Cardiac ventricle fibroblast (primary cell): ENCODE measurements at places on chromosomes 7 and 10. TPM values are rescaled to one million over a fixed set of nuclear protein-coding genes. Genes with fewer than 3 reads are reported as not detected.

The TAS2R5 gene
- 0.44 and 1.3 TPM in 2 replicates for total RNA-seq

The PTPRE gene
- 3.4 and 6.8 TPM in 2 replicates for total RNA-seq

The COBL gene
- total RNA-seq, result 0.06 TPM in 1 of 2 replicates, not detected in the other

The KLF14 gene
- total RNA-seq, result not detected in 2 replicates

The IDE gene
- 17.0 and 20.0 TPM in 2 replicates for total RNA-seq

The RTKN2 gene
- total RNA-seq, result not detected in 2 replicates

The MACC1 gene
- not detected in 2 replicates for total RNA-seq

The ACTA2 gene
- 247 and 257 TPM in 2 replicates for total RNA-seq

The URGCP gene
- 14.0 and 19.8 TPM in 2 replicates for total RNA-seq

The TLX1 gene
- not detected in 2 replicates for total RNA-seq

The IDI2 gene
- total RNA-seq, result not detected in 2 replicates

The FRAT2 gene
- total RNA-seq, result 2.9 and 5.9 TPM in 2 replicates

The STK31 gene
- not detected in 2 replicates for total RNA-seq

The ELMO1 gene
- 1.9 and 2.7 TPM in 2 replicates for total RNA-seq

The SIRT1 gene
- 8.5 and 13.3 TPM in 2 replicates for total RNA-seq

The DNAH11 gene
- not detected in 2 replicates for total RNA-seq

The THSD7A gene
- 0.94 and 1.9 TPM in 2 replicates for total RNA-seq

The IRF5 gene
- total RNA-seq, result not detected in 2 replicates

The ZDHHC4 gene
- total RNA-seq, result 29.9 and 33.5 TPM in 2 replicates

The MMP21 gene
- 0.15 TPM in 1 of 2 replicates, not detected in the other for total RNA-seq

The SPDYE2 gene
- not detected in 2 replicates for total RNA-seq

The NIPSNAP2 gene
- total RNA-seq, result 28.3 and 33.7 TPM in 2 replicates

The OR6V1 gene
- not detected in 2 replicates for total RNA-seq

The EVX1 gene
- total RNA-seq, result 0.50 TPM in 1 of 2 replicates, not detected in the other

The NEUROG3 gene
- not detected in 2 replicates for total RNA-seq

The C10orf90 gene
- 0.15 and 2.1 TPM in 2 replicates for total RNA-seq

The VIPR2 gene
- 0.06 TPM in 1 of 2 replicates, not detected in the other for total RNA-seq

The SPOCK2 gene
- 1.4 TPM in 2 replicates for total RNA-seq

The CDNF gene
- total RNA-seq, result 2.6 and 2.7 TPM in 2 replicates

The SHTN1 gene
- 0.75 and 2.4 TPM in 2 replicates for total RNA-seq

The H2BK1 gene
- not detected in 2 replicates for total RNA-seq

The SEM1 gene
- 17.3 and 43.1 TPM in 2 replicates for total RNA-seq

The INMT gene
- total RNA-seq, result 181 and 220 TPM in 2 replicates

The AGMO gene
- total RNA-seq, result 0.69 and 1.2 TPM in 2 replicates

The MSS51 gene
- 0.68 and 0.94 TPM in 2 replicates for total RNA-seq
